Caco-2 (cell line): ENCODE measurements at places on chromosomes 2 and 18.

DNA sequence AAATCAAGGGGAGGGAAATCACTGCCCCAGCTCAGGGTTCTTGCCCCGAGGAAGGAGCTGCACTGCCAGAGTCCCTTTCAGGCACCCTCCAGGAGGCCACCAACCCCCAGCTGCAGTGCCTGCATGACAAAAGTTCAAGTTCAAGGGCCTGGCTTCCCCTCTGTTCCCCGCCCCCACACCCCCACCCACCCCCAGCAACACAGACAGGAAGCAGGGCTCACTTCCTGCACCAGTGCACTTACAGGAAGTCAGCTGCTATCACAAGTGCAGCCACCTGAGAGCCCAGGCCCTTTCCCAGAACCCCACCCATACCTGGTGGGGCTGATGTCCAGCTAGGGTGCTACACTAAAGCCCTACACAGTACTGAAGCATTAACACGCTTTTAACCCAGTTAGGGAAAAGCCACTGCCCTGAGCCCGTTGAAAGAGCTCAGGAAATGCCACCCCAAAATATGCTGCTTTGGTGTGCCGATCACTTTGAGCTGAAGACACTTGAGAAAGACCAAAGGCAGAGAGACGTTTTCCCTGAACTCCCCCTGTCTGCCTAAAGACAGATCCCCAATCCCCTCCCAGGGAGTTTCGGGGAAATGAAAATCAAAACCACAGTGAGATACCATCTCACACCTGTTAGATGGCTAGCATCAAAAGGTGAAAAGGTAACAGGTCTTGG is 109.9 kb upstream of the CAB39 start:
- no peak for DNase-seq

DNA sequence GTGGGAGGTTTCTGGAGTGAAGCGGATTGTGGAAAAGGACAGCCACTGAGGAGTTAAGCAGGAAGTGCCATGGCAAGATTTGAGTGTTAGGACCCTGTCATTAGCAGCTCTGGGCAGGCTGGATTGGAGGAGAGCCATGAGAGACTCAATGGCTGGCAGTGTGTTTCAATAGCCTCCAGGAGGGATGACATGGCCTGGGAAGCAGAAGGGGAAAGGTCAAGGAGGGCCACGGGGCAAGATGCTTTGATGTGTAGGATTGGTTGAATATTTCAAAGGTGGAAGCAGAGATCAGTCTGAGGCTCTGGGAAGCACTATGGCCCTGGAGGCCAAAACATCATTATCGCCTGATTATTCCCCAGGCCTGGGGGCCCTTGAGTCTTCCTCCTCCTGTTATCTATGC is 229.0 kb upstream of the HS6ST1 start:
- DNase-seq, result peak; percentile 50

DNA sequence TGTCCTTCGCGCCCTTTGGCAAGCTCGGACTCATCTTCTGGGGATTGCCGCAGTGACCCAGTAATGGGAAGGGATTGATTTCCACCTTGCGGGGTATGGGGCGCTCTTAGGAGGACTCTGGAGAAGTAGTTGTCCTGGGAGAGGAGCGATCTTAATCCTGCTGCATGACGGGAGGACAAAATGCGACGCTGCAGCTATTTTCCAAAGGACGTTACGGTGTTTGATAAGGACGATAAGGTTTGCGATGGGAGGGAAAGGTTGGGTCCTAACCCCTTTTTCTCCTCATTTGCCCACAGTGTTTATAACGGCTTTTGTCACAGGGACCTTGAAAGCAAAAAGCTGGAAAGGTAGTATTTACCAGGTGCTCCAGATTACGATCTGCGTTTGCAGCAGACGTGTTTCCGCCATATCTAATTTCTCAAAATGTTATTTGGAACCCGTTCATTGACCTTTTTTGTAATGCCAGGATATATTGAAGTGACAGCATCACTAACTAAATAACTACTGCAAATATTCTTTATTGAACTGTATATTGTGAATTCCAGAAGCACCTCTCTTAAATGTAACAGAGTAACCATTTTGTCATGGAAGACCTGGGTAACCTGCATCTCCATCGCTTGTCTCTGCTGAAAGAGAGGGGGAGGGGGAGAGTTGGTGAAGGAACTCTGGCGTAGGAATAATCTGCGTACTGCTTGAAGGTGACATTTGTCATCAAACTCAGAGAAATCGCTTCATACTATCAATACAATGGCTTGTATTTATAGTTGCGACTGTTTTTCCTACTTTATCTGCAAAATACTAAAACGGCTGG is 590 bp downstream of the MDH1 start:
- no peak for DNase-seq

- no peak for DNase-seq
These were observed 9.9 kb upstream of the GAREM2 start for GRCh38 chr2:26162963-26163362.

GRCh38 chr2:191166111-191166755 is 15.4 kb upstream of the STAT4 start:
- no peak for DNase-seq

- DNase-seq, result no peak
These were observed 1313.2 kb upstream of the NRXN1 start for GRCh38 chr2:52345082-52345481.

- no peak for DNase-seq
These were observed 86.3 kb upstream of the LGALSL start for GRCh38 chr2:64367444-64368232.

- DNase-seq, result no peak
These were observed 120.8 kb downstream of the FMNL2 start for GRCh38 chr2:152455738-152456137.

DNA sequence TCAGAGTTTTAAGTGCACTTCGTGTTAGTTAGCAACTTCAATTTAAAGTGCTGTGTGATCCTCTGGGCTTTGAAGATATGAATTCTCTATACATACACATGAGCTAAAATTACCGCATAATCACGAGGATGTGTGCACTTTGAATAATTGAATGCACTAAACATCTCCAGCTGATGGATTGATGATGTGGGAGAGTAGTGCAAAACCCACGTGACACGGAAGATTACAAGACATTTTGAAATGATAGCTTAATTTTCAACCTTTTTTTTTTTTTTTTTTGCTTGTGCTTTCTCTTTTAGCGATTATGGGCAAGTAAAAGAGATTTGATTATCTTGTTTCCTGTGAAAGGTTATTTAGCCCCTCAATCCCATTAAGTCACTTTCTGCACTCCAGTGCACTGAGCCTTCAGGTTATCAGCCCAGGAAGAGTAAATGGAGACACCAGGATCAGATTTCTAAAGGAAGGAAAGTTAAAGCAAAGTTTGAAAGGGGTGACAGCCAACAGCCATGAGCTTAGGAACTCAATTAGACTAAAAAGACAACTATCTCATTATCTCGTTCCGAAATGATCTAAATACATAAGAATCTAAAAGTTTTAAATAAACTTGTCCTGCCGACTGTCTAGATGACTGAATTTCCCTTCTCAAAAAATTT is 81.6 kb downstream of the CDK15 start:
- DNase-seq, result no peak

DNA sequence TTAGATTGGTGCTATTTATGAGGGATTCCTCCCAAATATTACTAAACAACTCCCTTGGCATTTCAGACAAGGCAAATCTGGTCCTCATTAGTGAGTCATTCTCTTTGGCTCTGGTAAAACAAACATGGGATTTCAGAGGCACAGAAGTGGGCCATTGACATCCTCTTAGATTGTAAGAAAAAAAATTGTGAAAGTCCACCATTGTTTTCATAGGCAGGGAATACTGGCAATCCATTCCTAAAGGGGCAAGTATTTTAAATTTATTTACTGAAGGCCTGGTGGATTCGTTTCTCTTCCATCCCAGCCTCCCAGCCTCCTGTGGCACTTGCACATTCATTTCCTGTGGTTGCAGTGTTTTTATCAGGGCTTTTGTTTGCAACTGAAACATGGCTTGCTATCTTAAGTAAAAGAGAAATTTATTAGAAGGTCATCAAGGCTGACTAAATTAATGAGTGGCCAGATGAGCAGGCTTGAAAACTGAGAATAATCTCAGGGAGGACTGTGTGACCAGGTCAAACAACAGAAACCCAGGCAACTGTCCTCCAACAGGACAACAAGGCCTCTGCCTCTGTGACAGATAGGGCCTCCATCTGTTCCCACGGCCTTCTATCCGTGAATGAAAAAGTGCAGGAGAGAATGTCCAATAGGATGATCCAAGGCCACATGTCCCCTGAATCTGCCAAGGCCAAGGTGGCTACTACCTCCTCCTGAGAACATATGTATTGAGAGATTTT is 23.1 kb upstream of the TNFAIP6 start:
- DNase-seq, result no peak

- DNase-seq, result no peak
These were observed 427.0 kb downstream of the LPIN1 start for GRCh38 chr2:12173271-12173942.

DNA sequence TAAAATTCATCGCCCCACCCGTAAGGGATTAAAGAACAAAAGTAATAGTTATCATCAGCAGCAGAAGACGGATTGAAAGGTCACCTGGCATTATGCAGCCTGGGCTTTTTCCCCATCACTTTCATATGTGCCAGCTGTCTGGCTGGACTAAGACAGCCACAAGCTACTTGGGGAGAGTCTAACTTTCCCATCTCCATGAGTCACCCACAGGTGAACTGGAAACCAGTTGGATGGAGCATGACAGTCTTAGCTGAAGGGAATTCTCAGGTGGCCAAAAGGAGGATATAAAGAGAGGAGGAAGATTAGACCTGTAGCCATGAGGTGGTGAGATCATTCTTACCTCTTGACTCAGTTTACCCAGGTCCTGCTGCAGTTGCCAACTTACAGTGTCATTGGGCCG is 7.0 kb upstream of the FAM178B start:
- DNase-seq, result no peak

DNA sequence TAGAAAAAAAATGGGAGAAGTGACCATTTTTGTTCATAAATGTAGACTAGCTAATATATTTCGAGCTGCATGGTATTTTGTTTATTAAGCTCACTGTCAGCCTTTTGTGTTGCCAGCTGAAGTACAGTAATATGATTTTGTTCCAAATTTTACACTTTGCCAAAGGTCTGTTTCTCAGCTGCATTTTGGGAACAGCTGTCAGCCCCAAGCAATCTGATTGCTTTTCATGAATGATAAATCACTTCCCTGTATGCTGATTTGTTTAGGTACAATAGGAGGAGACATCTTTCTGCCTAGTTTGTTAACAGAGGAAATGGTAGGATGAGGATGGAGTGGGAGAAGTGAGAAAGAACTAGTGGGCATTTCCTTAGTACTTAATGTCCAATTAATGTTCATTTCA is 79.3 kb downstream of the NABP1 start:
- DNase-seq, result no peak

DNA sequence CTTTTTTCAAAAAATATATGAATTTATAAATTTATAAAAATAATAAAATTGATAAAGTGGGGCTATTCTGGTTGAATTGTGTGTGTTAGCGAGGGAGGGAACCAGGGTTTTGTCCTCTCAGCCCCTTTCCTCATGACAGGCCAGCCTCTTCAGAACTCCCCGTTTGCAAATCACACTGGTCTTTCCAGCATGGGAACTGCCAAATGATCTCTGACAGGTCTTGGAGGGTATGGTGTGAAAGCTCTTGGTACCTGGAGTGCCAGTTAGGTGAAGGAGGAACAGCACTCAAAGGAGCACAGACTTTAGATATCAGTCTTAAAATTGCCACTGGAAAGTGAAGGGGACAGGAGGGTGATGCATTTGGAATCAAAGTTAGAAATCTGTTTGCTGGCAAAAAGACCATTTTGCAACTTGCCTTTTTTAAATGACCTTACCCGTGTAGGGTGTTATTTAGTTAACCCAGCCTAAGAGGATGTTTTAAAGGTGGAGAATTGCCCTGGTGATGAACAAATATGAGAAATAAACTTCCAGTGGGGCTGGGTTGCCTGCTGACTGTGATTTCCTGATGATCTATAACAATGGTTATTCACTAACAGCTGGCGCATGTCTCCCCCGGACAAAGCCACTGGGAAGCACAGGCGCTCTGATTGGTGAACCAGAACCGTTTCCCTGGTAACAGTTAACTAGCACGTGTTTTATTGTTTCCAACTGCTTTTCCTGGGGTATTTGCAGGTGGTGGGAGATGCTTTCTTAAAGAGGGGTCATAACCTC is 85.3 kb upstream of the EFEMP1 start:
- no peak for DNase-seq

DNA sequence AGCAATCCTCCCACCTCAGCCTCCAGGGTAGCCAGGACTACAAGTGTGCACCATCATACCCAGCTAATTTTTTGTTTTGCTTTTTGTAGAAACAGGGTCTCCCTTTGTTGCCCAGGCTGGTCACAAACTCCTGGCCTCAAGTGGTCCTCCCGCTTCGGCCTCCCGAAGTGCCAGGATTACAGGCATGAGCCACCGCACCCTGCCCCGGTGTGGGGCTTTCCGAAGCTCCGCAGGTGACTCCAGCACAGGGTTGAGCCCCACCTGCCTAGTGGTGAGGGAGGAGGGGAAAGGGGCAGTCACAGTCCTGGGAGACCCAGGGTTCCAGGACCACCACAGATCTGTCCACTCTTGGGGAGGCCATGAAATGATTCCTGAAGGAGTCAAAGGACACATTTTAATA is 5.2 kb downstream of the PRLH start:
- DNase-seq, result no peak

GRCh38 chr2:204024503-204024902 is 87.9 kb downstream of the ICOS start:
- DNase-seq, result peak; percentile 42
